Brain (organoid and tissue), 16 donors: ENCODE measurements at places on chromosomes 11 and 22.
A peak's percentile ranks its signal among the peaks of the same experiment; 100 is the strongest.

- no peak for DNase-seq
Observed at GRCh38 chr22:43616645-43617044, 195.5 kb downstream of the EFCAB6 start.

GRCh38 chr22:44592126-44592823, 94.2 kb upstream of the RTL6 start:
- no peak for DNase-seq

GRCh38 chr11:86625544-86625943, 46.9 kb downstream of the ME3 start:
- no peak for DNase-seq

GRCh38 chr22:37303821-37304274, 21.5 kb downstream of the CYTH4 start:
- no peak for DNase-seq

GRCh38 chr11:9254416-9254815, 10.7 kb downstream of the DENND5A start:
- DNase-seq, result no peak

GRCh38 chr11:119797736-119798135, 68.7 kb upstream of the NECTIN1 start:
- DNase-seq, result peak; percentile 32

GRCh38 chr11:17314904-17315426, 36.6 kb upstream of the NCR3LG1 start:
- no peak for DNase-seq
